ENCODE measurements at places on chromosomes 7 and 10.

GRCh38 chr10:113539789-113540188 lies 13.1 kb upstream of the HABP2 start:
- DNase-seq = no peak

GRCh38 chr7:87003872-87004798 lies 55.3 kb downstream of the ELAPOR2 start:
- DNase-seq = no peak

- no peak for DNase-seq
Measured at GRCh38 chr7:46545790-46546189, 624.7 kb upstream of the IGFBP3 start.

GRCh38 chr7:141306081-141306480 lies 232.2 kb downstream of the TMEM178B start:
- DNase-seq = no peak

- DNase-seq = no peak
Measured at GRCh38 chr7:34191162-34191561, 285.8 kb downstream of the BMPER start.

GRCh38 chr10:103947799-103948516 lies 19.0 kb upstream of the SLK start:
- DNase-seq = no peak

- no peak for DNase-seq
Measured at GRCh38 chr10:7662522-7662921, 4.2 kb downstream of the ITIH5 start.

DNA sequence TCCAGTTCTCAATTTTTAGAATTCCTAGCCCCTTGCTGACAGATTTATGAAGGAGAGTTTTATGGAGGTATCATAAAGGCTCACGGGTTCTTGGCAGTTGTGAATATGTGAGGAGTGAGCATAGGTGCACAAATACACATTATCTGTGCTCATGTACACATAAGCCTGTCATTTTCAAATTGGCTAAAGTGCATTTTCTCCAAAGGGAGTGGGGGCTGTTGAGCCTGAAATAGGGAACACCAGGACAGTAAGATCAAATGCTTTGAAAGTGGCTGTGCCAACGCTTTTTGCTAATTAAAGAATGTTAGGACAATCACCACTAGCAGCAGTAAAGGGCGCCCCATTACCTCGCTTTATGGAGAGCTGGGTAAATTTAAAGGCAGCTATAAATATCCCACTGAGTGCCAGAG lies 8.3 kb upstream of the LRRC4 start:
- DNase-seq = no peak

DNA sequence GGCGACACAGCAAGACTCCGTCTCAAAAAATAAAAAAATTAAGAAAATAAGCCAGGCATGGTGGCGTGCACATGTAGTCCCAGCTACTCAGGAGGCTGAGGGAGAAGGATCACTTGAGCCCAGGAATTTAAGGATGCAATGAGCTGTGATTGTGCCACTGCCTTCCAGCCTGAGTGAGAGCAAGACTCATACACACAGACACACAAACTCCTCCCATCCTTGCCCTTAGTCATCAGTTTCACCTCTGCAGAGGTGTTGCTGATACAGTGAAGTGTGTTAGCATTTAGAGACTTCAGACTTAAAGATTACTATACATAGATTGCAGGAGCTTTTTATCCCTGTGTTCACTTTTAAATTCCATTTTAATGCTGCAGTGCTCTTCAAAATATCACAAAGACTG lies 5.5 kb upstream of the H2AZ2 start:
- DNase-seq = no peak

GRCh38 chr7:2196381-2197378 lies 36.1 kb downstream of the MAD1L1 start:
- DNase-seq = no peak

All from stimulated activated naive CD4-positive, alpha-beta T cell (primary cell).